Osteocyte (in vitro differentiated cells): ENCODE measurements at places on chromosomes 7 and 10. TPM values are rescaled to one million over a fixed set of nuclear protein-coding genes. Genes with fewer than 3 reads are reported as not detected.

Gene NDUFA5
- total RNA-seq = 56.5 and 64.7 TPM in 2 replicates

Gene EGFR
- total RNA-seq = 56.2 and 56.5 TPM in 2 replicates

Gene RSBN1L
- 13.0 and 14.2 TPM in 2 replicates for total RNA-seq

Gene SAMD9L
- total RNA-seq = 16.8 and 17.6 TPM in 2 replicates

Gene MGMT
- total RNA-seq = 17.0 and 20.8 TPM in 2 replicates

Gene HSPA12A
- total RNA-seq = 3.9 and 4.0 TPM in 2 replicates

Gene SLC29A4
- total RNA-seq = 7.9 and 9.7 TPM in 2 replicates

Gene EVX1
- not detected in 2 replicates for total RNA-seq

Gene PON3
- not detected in 2 replicates for total RNA-seq

DNA sequence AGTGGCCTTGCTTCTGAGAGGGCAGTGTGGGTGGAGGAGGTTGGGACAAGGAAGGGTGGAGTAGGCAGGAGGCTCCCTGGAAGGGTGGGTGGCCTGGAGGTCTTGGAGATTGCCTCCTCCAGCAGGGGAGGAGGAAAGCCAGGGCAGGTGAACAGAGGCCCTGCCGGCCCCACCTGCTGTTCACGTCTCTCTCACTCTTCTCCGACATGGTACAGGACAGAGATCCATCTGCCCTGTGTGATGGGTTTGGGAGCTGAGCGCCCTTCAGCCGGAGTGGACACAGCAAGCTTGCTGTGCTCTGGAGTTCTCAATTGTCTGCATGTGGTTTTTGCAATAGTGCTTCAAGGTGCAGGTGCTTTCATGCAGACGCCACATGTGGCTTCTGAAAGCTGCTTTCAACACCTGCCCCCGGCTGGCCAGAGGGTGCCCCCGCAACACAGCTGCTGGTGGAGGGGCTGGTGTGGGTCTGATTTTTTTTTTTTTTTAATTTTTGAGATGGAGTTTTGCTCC lies 82.8 kb upstream of the GNA12 start:
- peak; percentile 27 for DNase-seq

DNA sequence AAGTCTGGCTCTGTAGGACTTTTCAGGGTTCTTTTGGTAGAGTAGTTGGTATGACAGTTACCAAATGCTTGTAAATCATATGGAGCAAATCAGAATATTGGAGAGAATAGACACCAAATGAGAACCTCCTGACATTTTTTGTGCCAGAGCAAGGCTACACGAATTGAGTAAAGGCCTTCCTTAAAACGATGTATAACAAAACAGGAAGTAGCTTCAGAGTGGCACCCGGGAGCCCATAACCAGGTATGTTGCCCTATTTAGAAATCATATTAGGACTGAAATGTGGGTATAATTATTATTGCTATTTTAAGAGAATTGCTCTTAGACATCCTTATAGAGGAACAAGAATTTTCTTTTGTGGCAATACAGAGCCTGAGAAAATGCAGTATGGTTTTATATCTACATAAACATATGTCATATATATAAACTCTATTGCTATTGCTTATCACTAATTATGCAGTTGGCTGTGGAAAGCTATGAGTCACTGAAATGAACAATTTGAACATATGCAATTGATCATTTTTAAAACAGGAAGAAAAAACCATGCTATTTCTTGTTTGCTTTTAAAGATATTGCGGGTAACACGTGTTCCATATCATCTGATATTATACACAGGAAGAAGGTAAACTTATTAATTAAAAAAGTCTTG lies 197.4 kb upstream of the MTPN start:
- no peak for DNase-seq

- no peak for DNase-seq
Measured at GRCh38 chr10:110396284-110396651, 91.5 kb upstream of the SMNDC1 start.

DNA sequence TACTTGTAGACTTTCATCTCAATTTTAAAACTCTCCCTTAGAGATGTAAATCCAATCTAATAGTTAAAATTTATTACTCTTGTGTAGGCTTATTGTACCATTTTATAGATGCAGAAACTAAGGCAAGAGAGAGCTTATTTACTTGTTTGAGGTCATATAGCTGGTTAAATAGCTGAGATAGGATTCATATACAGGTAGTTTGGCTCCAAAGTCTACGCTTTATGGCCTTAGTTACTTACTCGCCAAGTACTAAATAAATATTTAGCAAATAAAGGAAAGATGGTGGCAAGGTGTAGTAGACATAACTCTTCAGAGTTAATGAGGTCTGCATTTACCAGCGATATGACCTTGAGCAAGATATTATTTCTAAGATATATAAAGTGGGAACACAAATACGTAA lies 86.8 kb downstream of the HBP1 start:
- DNase-seq = no peak

DNA sequence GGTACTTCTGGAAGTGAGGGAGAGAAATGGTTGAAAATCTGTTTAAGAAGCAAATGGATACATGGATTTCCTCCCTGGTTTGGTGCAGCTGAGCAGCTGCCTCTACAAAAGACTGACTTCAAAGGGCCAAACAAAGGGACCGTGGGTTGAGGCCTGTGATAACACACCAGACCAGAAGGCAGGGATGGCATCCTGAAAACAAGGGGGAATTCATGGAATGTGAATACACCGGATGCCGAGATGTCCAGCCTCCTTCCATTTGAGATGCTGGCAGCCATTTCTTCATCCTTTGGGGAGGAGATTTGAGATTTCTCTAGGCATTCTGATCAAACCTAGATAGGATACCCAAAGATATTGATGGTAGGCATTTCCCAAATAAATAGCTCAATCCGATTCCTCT lies 36.9 kb downstream of the TAF3 start:
- no peak for DNase-seq

- DNase-seq = peak; percentile 85
Measured at GRCh38 chr10:61452655-61453641, at the start of gene TMEM26. Gene TMEM26, minus strand, starts transcription at chr10:61453381. Its CDS starts 300 bp downstream, at chr10:61453081.

DNA sequence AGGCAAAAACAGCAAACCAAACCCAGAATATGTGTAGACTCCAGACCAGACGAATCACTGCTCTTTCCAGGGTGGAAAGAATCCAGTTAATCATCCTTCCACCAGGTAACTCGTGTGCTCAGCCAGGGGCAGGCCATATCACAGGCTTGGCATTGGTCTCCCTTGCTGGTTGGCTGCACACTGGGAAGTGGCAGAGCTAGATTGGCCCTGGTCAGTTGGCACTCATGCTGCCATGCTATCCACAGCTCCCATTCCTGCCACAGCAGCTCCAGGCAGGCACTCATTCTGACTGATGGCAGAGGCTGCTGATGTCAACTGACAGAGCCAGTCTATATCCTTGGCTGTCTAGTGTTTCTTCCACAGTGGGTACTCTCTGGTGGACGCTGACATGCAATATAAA lies 9.7 kb upstream of the GDF10 start:
- DNase-seq = peak; percentile 57

- DNase-seq = no peak
Measured at GRCh38 chr10:81704596-81704995, 170.4 kb upstream of the NRG3 start.

DNA sequence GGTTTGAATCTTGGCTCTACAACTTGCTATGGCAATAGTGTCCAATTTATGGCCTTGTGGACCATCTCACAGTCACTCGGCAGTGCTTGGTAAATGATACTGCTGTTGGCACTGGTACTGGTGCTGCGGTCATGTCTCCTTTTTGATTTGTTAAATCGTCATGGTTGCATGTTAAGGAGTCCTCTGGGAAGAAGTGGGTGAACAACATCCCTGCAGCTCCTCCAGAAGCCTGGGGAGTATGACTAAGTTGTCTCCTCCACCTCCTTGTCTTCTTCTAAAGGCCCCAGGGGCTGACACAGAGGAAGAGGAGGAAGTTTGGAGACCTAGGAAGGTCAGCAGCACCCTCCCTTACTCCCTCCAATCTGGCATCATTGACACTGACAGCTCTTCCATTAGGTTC lies 8.5 kb downstream of the ITPRIP start:
- DNase-seq = no peak

DNA sequence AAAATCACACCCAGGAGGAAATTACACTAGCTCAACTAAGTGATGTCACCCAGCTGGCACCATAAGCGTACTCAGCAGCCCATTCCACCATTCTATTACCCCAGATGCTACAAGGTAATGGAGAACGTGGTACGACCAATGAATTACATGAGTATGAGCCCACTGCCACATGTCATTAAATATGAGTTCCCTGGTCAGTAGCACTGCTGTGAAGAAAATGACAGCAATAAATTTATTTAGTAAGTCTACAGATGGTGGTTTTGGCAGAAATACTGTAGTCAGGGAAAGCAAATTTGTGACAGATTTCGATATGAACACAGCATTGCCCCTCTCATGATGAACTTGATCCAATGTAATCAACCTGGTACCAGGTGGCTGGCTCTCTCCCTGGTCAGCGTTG lies 154.2 kb downstream of the VWC2 start:
- DNase-seq = no peak

- no peak for DNase-seq
Measured at GRCh38 chr7:152511736-152512135, 75.9 kb upstream of the KMT2C start.

GRCh38 chr7:47952224-47952623 lies 4.0 kb upstream of the PKD1L1 start:
- no peak for DNase-seq

DNA sequence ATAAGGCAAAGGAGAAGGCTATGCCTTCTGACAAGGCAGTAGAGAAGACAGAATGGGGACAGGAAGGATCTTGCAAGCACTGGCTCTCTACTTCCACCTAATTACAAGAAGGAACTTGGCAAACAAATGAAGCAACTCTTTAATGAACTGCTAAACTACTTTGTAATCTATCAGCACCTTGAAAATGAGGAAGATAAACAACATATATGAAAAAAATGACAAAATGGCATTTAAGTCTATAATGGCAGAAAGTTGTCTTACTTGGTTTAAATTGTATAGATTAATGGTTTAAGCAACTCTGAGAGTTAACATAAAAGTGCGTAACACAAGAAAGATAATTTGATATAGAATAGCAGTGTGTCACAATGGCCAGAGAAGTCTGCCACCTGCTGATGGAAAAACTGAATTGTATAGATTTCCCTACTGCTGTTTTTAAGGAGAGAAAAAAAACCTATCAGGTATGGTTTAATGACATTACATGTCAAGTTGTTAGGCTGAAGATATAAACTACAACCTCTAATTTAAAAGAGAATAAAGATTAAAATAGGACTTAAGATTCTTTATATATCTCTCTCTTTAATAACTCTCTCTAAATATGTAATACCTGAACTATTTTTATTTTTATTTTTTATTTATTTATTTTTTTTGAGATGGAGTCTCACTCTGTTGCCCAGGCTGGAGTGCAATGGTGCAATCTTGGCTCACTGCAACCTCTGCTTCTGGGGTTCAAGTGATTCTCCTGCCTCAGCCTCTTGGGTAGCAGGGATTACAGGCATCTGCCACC lies 11.8 kb downstream of the NT5C3A start:
- no peak for DNase-seq

GRCh38 chr7:101597941-101598340 lies 31.2 kb downstream of the MYL10 start:
- no peak for DNase-seq

- DNase-seq = no peak
Measured at GRCh38 chr7:139749545-139749944, 28.3 kb downstream of the HIPK2 start.

DNA sequence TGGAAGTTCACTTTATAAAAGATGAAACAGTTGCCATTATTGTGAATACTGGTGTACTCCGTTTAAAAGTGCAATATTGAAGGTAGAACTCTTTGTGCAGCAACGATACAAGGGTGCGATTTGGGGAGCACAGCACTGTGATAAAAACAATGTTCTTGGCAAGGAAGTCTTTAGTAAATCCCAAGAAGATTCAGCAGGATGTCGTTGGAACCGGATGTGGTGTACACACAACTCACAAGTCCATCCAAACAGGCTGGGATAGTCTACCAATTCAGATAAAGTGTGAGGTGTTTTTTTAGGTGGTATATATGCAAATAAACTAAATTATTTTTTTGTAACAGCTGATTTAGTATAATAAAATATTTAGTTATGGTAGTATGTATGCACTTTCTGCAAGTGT lies 46.7 kb downstream of the ZNF777 start:
- DNase-seq = no peak

- no peak for DNase-seq
Measured at GRCh38 chr10:5862360-5862961, 27.2 kb downstream of the ANKRD16 start.

GRCh38 chr7:149642589-149642988 lies 130.8 kb downstream of the ZNF467 start:
- peak; percentile 34 for DNase-seq

- DNase-seq = peak; percentile 68
Measured at GRCh38 chr10:130961506-130962239, 349.8 kb downstream of the TCERG1L start.

- no peak for DNase-seq
Measured at GRCh38 chr10:126223512-126224067, 164.7 kb downstream of the ADAM12 start.

DNA sequence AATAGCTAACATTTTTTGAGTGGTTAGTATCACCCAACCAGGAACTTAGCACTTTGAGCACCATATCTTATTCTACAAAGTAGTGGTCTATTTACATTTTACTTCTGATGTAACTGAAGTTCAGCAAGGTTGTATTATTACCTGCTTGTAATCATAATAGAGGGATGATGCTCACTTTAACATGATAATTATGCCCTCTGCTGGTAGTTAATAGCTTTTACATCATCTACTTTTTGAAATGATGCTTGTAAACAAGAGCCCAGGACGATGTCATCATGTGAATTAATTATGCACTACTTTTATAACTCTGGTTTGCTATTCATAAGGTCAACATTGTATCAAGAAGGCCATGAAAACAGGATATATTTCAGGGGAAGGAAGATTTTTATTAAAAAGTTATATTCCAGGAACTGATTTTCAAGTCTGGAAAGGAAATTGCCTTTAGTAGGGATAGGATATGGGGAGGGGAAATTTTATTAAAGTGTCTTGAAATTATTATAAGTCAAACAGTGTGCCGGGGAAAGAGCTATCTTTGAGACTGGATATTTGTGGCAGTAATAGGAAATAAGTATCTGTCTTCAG lies 80.3 kb upstream of the SCIN start:
- DNase-seq = no peak

- DNase-seq = no peak
Measured at GRCh38 chr7:129136887-129137642, 7.4 kb upstream of the TSPAN33 start.

- DNase-seq = no peak
Measured at GRCh38 chr7:131556053-131556908, at the start of gene PODXL. Gene PODXL, minus strand, starts transcription at chr7:131556628. Its CDS starts 269 bp downstream, at chr7:131556359.

DNA sequence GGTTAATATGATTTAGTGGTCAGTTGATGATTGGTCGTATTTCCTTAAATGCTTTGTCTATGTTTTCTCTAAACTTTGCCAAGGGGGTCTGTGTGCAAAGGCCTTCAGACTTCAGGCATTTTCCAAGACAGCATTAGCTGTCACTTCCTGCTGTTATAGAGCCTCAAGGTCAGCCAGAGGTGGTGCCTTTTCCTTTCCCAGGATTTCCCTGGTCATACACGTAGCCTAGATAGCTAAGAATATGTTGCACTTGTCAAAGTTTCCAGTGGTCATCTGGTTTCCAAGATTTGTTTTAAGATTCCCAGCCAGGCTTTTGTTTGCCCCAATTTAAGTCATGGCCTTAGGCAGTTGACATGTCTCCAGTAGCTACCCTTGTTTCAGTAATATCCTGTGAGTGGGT lies 133.2 kb upstream of the IGFBP3 start:
- no peak for DNase-seq

- DNase-seq = no peak
Measured at GRCh38 chr7:976901-977325, 1.6 kb upstream of the COX19 start.
